ENCODE measurements at places on chromosomes 16 and 17. TPM values are rescaled to one million over a fixed set of nuclear protein-coding genes. Genes with fewer than 3 reads are reported as not detected.

Gene TUBG1
- total RNA-seq: 7.3 TPM

GRCh38 chr16:25014500-25015147, 545 bp downstream of the ARHGAP17 start:
- DNase-seq: peak; percentile 3

- no peak for DNase-seq
Measured at GRCh38 chr17:57868910-57869616, 19.2 kb upstream of the MRPS23 start.

- DNase-seq: no peak
Measured at GRCh38 chr17:57104461-57105175, 19.6 kb downstream of the AKAP1 start.

- DNase-seq: peak; percentile 64
Measured at GRCh38 chr17:49880291-49881053, 32.6 kb upstream of the TAC4 start.

DNA sequence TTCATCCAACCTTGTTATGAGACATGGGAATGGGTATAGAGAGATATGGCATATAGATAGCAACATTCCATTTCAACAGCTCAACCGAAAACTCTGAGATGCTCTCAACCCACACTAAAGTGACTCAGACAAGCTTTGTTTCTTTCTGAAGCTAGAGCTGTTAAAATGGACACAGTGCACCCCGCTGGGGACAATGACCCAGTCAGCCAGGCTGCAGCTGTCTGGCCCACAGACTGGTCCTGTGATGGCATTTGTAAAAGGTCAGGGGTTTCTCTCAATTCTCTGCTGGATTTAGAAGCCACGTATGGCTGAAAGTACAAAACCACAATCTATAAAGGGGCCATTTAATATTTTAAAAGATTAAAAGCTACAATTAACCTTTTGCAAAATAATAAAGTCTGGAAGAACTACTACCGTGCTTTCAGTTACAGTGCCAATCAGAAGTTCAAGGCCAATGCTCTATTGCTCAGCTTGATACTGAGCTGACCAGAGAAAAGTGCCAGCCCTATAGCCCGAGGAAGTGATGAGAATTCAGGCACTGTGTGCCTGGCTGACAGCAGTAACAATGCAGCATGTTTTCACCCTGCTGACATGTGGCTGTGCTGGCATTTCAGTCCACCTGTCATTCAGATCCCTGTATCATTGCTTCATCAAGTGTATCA, 60.2 kb downstream of the TEX2 start:
- DNase-seq: no peak

GRCh38 chr17:57750895-57751294, 5.8 kb upstream of the CCDC182 start:
- no peak for DNase-seq

Data from CD4-positive, alpha-beta T cell (primary cell).